ENCODE measurements at places on chromosomes 1 and 21.

- DNase-seq, result no peak
Observed at GRCh38 chr1:75430526-75430925, 180.4 kb downstream of the SLC44A5 start.

- no peak for DNase-seq
Observed at GRCh38 chr1:100353988-100354387, 1.7 kb downstream of the CDC14A start.

DNA sequence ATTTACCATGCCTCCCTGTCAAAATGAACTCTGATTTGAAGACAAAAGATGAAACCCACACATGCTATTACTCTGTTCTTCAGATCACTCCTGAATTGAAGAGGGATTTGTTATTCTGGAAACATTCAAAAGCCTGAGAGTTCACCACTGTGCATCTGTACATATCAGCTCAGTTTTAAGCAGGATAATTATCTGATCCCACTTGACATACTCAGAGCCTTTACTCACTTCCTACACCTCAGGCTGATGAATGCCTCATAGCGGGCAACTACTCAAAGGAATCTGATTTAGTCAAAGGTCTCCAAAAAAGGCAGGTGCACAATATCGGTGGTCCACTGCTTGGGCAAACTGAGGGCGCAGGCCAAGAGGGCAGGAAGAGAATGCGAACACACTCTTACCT, 47.5 kb upstream of the LPAR3 start:
- DNase-seq, result no peak

- no peak for DNase-seq
Observed at GRCh38 chr21:42575111-42575510, 61.5 kb downstream of the SLC37A1 start.

DNA sequence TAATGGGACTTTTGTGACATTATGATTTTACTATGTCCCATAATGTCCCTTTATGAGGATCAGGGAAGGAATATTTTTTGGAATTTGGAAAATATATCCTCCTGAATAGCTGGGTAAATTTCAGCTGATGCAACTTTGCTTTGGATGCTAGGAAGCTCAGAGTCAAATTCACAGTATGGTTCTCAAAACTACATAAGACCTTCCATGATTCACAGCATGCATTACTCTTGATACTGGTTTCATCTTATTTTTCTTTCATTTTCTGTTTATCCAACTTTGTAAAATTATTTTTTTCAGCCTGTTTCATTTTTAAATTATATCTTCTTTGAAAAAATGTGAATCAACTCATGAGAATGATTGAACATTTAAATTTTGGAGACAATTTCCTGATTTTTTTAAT, 160.2 kb downstream of the ATP6V1G3 start:
- DNase-seq, result no peak

DNA sequence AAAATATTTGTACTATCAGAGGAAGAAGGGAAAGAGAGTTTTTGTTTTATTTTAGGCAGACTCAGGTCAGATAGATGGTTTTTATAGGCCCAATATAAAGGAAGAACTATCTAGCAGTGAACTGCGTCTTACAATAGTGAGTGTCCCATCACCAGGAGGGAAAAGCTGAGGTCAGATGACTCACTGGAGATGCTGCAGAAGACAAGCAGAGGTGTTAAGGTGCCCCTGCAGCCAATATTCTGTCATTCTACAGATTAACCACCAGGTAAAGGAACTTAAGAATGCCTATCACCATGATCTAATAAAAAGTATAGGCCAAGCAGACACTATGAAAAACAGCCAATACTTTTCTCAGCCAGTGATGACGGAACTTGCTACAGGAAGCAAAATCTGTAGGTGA, 29.6 kb downstream of the IVNS1ABP start:
- DNase-seq, result no peak

DNA sequence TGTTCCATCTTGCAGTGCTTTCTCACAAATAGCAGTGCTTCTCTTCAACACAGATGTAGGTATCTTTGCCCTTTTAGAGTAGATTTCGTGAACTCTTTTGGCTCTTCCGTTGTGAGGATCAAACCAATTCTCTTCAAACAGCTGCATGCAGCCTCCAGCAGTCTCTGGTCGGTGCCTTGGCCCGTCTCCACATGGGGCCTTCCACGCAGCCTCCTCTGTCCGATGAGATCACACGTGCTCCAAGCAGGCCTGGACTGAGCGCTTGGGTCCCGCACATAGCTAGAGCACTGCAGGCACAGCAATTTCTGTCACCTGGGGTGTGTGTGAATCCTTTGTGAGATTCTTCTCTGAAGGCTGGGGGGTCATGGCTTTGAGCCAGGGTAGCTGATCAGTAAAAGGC, 82.8 kb upstream of the KCNE2 start:
- no peak for DNase-seq

GRCh38 chr1:38852780-38853179, 6.8 kb downstream of the RRAGC start:
- DNase-seq, result no peak

GRCh38 chr21:16388291-16388690, 658.5 kb downstream of the USP25 start:
- DNase-seq, result no peak

- DNase-seq, result no peak
Observed at GRCh38 chr1:15332952-15333715, 76.6 kb upstream of the EFHD2 start.

DNA sequence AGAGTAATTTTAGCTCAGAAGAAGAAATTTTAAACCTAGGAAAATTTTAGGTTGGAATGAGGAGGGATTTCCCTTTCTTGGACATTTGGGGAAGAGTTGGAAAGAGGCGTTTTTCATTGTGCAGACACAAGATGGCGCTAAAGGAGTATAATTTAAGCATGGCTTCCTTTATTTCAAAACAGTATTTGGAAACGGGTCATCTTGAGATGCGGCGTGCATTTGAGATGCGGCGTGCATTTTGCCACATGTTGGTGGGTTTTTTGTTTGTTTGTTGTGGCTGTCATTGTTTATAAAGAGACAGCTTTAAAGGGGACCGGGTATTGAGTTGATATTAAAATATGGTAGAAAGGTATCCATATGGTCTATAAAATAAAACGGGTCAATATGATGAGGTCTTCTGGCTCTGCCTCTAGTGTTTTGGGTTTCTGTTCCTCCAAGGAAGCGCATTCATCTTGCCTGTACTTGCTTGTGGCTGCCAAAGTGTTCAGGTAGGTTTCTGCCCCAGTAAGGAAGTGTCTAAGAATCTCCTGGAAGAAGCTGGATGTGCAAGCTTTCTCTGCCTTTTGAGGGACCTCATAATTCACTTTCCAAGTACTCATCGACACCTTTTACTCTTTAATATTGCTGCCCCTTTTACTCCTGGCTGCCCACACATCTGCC, 210.3 kb downstream of the SLC35F3 start:
- DNase-seq, result peak; percentile 49

DNA sequence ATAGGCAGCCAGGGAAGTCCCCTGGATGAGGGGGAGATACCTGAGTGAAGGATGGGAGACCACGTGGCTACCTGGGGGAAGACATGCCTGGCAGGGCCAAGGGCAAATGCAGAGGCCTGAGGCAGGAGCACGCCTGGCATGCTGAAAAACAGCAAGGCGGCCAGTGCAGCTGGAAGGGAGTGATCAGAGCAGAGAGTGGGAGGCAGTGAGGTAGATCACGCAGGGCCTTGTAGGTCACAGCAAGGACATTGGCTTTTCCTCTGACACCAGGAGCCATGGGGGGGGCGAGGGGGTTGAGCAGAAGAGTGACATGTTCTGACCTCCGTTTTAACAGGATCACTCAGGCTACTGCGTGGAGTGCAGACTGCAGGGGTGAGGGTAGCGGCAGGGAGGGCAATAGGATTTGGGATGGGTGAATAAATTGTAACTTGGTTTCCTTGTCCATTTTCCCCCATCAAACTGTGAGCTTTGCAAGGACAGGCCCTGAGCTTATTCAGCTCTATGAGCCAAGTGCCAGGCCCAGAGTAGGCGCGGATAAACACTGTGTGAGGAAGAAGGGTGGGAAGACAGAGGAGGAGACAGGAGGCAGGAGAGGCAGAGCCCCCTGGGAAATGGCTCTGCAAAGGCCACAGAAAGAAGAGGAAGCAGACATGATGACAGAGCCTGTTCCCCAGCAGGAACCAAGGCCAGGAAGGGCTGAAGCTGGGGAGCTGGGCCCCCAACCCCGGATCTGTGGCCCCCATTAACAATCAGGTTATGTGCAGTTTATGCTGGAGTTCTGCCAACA, 16.6 kb downstream of the IFI6 start:
- DNase-seq, result no peak

DNA sequence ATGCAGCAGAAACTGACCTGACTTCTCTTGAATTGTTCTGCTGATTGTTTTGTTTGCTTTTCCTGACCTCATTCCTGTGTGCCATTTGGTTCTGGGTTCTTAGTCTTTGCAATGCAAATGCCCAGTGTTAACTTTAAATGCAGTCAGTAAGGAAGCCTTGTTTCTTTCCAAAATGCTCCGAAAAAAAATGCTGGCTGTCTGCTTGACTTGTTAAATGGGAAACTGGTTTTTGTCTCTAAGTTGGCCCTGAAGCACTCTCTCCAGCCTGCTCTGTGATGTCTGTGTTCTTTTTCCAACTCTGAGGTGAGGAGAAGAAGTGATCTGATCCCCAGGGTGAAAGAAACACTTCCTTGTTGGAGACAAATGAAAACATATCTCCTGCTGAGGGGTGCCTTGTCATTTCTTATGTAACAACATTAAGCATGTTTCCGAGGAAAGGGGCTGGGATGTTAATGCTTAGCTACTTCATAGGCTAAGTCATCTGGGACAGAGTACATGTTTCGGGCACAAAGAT, 256.3 kb upstream of the ADGRL4 start:
- peak; percentile 6 for DNase-seq

- no peak for DNase-seq
Observed at GRCh38 chr1:145855426-145855948, 3.4 kb downstream of the PIAS3 start.

DNA sequence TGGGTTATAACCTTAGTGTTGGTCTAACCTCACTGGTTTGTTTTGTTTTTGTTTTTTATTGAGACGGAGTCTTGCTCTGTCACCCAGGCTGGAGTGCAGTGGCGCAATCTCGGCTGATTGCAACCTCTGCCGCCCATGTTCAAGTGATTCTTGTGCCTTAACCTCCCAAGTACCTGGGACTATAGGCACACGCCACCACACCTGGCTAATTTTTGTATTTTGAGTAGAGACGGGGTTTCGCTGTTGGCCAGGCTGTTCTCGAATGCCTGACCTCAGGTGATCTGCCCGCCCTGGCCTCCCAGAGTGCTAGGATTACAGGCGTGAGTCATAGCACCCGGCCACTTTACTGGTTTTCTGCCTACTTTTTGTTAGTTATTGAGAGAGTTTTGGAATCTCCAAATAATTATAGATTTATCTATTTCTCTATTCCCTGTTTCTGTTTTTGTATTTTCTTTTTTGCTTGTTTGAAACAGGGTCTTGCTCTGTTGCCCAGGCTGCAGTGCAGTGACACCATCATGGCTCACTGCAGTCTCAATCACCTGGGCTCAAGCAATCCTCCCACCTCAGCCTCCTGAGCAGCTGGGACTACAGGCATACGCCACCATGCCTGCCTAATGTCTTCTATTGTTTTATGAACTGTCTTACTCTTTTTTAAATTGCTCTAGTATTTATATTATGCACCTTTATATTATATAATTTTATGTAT, 21.4 kb downstream of the SMG7 start:
- DNase-seq, result no peak

DNA sequence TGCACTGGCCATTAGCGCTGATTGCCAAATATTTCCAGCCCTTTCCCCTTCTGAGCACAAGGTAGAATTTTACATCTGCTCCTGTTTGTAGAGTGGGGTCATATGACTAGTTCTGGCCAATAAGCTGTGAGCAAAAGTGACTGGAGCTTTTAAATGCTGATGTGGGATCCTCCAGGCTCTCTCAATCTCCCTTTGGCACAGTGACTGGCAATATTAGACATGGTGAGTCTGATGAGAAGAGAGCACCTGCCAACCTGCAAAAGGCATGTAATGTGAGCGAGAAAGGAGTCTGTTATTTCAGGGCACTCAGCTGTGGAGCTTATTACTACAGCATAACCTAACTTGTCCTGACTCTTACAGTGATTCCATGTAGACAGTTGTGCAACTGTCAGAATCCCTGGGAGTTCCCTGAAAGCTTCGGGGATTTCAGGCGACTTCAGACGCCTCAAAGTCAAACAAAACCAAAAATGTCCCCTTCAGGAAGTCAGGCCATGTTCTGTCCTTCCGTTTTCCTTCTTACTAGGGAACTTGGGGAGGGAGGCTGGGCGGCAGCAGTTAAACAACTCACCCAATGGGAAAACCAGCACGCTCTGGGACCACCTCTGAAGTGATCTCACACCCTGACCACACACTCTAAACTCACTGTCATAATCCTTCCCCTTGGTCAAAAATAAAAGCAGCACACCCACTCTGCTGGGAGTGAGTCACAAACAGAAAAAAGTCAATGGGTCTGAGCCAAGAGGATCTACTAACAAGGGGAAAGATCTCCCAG, 3.6 kb upstream of the RASSF5 start:
- DNase-seq, result no peak

DNA sequence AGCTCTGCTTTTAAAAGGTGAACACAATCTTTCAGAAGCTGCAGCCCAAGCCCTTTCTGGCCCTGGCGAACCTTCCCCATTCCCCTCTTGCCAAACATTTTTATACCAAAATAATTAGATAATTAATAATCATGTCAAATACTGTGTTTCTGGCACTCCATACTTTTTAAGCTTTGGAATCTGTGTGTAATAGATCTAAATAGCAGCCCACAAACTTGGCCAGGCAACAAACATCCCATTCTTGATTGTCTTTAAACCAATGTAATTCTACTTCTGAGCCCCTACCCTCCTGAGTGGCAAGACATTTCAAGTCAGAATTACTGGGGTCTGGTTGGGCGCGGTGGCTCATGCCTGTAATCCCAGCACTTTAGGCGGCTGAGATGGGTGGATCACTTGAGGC, 137.7 kb downstream of the NAV1 start:
- no peak for DNase-seq

DNA sequence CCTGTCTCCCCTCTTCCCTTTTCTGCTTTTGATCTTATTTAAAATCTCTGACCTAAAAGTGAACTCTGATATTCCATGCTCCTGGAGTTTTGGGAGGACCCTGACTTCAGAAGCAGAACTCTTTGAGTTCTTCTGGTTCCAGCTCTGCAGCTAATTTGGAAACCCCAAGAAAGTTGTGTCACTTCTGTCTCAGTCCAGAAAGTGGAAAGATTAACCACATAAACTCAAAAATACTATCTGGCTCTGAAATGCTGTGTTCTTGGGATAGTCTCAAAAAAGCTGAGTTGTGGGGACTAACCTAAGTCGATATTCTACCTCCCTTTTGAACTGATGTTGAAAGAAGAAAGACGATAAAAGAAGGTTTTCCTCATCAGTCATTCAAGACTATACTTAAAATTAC, 59.8 kb downstream of the ITPKB start:
- peak; percentile 57 for DNase-seq

GRCh38 chr1:46623743-46624644, 7.4 kb upstream of the MOB3C start:
- no peak for DNase-seq

DNA sequence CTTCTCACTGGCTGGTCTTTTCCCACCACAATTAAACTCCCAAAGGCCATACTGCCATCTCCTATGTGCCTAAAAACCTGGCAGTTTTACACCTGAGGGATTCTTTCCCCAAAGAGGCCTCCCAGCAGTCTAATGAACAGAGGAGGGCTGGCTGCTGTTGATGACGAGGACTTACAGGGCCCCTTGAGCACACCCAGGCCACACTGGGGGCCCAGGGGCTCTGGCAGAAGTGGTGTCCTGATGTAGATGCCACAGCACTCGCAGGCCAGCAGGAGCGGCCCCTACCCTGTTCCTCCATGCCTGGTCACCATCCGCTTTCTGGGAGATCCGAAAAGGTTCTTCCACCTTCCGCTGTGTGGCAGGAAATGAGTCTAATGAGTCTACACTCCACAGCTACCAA, 24.2 kb downstream of the POFUT2 start:
- no peak for DNase-seq

Data from midbrain (tissue), 1 donor.